ENCODE measurements at places on chromosomes 13 and 19. TPM values are rescaled to one million over a fixed set of nuclear protein-coding genes. Genes with fewer than 3 reads are reported as not detected.

The GPR18 gene
- total RNA-seq: not detected

The SIGLEC5 gene
- not detected for total RNA-seq

The ZNF888 gene
- total RNA-seq: 2.6 TPM

The CPB2 gene
- not detected for total RNA-seq

The VSTM2B gene
- total RNA-seq: not detected

The PALM gene
- total RNA-seq: 9.9 TPM

The LIM2 gene
- total RNA-seq: not detected

The JAK3 gene
- total RNA-seq: 0.78 TPM

The SHANK1 gene
- 1.2 TPM for total RNA-seq

The PSPN gene
- total RNA-seq: 0.73 TPM

The GPR4 gene
- total RNA-seq: under 0.01 TPM

The SIGLEC8 gene
- total RNA-seq: not detected

The SIAH3 gene
- not detected for total RNA-seq

The ADGRE3 gene
- under 0.01 TPM for total RNA-seq

The REXO1 gene
- 25.7 TPM for total RNA-seq

The ZNF135 gene
- 0.78 TPM for total RNA-seq

The ZNF626 gene
- 10.3 TPM for total RNA-seq

The SRRM5 gene
- total RNA-seq: 0.37 TPM

The KCNN4 gene
- 2.9 TPM for total RNA-seq

The LILRB1 gene
- total RNA-seq: not detected

The NTN5 gene
- total RNA-seq: not detected

The LHB gene
- not detected for total RNA-seq

The MYH14 gene
- not detected for total RNA-seq
